CD4-positive, alpha-beta T cell (primary cell): ENCODE measurements at places on chromosomes 6 and 20.

- no peaks in the 10 kb centered on the region for H3K36me3 ChIP-seq
- DNase-seq, result no peak
- no peak overlapping the region for H3K27ac ChIP-seq
- no peak overlapping the region for H3K4me3 ChIP-seq
Measured at GRCh38 chr6:47028835-47029360, 13.2 kb downstream of the ADGRF1 start.

DNA sequence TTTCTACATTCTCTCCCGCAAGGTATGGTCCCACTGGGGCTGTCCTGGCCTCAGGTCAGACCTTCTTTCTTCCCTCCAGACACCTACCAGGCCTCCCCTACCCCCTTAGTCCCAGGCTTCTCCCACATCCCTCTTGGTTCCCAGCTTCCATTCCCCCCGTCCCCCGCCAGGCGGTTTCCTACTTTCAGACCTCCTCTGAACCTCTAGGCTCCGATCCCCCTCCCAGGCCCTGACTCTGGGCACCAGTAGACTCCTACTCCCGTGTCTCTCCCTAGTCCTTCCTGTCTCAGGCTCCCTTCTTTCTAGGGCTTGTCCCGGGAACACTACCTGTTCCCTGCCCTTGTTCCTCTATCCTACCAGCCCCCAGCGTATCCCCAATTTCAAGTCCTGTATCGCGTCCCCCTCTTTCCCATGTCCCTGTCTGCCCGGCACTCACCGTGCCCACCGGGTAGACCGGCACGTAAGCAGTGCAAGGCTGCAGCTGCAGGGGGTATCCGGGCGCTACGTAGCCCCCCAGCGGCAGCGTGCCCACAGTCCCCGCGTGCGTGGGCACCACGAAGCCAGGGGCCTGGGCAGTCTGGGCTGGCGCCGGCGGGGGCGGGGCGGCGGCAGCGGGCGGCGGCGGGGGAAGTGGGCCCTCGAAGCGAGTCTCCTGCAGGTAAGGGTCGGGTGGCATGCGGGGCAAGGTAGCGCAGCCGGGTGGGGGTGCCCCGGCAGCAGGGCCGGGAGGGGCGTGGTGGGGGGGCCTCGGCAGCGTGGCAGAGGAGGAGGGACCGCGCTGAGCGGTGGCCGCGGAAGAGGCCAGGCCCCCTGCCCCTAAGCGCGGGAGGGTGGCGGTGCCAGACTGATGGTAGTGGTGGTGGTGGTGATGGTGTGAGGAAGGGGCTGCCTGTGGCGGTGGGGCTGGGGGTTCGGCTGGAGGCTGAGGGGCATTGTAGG, 1.5 kb downstream of the PRRT1 start:
- DNase-seq, result no peak
- peaks cover 62% of the 10 kb centered on the region for H3K4me1 ChIP-seq
- no peaks in the 10 kb centered on the region for H3K36me3 ChIP-seq
- H3K4me3 ChIP-seq, result no peak overlapping the region

DNA sequence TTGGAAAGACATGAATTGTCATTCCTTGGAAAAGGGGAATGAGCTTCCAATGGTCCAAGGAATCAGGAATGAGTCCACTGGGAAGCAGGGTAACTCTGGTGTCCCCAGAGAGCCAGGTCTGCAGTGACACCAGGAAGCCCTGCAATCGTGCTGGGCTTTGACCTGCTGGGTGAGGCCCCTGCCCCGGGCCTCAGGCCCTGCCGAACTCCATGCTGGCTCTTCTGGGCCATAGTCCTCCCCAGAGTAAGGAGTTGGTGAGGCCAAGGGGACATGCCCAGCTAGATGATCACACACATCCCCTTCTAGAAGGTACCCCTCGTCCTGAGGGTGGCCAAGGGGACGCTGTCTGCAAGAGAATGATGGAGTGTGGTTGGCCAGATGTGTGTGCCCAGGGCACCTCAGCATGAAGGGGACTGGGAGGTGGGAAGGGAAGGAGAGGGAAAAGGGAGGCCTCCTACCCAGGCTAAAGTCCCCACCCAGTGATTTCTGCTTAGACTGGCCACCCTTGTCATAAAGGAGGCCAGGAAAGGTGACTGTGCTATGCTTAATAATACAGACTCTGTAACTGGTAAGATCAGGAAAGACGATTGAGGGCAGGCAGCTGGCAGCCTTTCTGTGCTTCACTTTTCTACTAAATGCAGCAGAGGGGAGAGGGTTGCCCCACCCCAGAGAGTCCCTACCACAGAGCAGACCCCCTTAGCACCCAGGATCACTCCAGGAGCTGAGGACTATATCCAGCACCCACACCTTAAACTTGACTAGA, 119.3 kb downstream of the SNX5 start:
- peaks cover 44% of the 10 kb centered on the region for H3K4me1 ChIP-seq
- DNase-seq, result no peak
- H3K36me3 ChIP-seq, result no peaks in the 10 kb centered on the region

DNA sequence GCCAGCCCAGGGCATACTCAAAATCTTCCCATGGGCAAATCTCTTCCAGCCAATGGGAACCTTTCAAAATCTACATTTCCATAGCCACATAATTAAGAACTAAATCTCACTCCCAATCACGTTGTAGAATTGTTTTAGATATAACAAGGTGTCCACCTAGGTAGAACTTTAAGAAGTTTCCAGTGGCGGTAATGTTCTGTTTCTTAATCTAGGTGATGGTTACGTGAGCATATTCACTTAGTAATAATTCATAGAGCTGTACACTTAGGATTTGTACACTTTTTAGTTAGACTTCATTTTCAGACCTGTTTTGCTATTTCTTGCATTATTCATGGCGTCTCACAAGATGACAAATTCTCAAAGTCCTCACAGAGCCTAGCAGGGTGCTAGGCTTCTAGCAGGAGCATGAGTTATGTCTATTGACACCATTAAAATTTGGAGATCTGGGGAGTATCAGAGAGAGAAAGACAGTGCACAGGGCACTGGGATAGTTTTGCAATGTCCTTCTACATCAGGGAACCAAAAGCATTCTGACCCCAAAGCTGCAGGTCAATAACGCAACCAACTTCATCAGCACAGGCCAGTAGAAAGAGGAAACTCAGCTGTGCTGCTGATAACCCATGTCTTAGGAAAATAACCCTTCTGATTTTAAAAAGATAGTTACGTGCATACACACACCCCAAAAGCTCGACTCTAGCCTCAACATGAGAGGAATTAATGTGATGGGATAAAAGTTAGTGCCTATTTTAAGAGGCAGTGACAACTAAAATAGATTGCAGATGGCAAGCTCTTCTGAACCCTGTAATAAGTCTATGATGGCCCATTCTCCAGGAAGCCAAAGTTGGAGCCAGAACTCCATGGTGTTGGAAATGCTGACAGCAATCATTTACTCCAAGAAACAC, 518.1 kb upstream of the JARID2 start:
- peaks cover 55% of the 10 kb centered on the region for H3K4me1 ChIP-seq
- no peaks in the 10 kb centered on the region for H3K27me3 ChIP-seq
- no peak for DNase-seq
- no peak overlapping the region for H3K27ac ChIP-seq
- no peak overlapping the region for H3K4me3 ChIP-seq

- no peak overlapping the region for H3K4me3 ChIP-seq
- no peaks in the 10 kb centered on the region for H3K27me3 ChIP-seq
- peak overlapping the region; percentile 25 for H3K27ac ChIP-seq
- peaks cover 44% of the 10 kb centered on the region for H3K4me1 ChIP-seq
- no peak for DNase-seq
- no peaks in the 10 kb centered on the region for H3K36me3 ChIP-seq
Measured at GRCh38 chr6:106082735-106083398, 3.3 kb upstream of the PRDM1 start.
